ENCODE measurements at places on chromosomes 2 and 18.

DNA sequence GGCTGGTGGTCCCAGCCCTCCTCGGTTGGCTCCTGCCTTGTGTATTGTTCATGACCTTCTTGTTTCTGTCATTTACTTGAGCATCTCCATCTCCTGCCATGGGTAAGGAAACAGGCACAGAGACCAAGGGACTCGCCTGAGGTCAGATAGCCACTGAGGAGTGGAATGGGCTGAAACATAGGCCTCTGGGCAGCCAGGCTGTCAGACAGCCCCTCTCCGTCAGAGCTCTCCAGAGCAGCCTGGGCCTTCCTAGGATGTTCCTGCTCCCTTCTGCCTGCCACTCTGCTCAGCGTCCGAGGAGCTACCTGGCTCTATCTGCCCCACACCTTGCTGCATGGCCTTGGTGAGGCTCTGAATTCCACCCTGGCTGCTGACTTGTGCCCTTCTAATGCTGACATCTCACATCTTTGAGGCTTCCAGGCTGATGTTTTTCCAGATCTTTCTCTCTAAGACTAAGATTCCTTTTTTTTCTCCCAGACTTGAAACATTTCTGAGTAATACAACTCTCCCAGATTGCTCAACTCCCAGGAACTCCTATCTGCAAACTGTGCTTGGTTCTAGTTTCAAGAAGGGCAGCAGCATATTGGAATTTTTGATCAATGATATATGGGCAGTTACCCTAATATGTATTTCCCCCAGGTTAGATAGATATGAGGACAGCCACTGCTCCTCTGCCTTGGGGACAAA, 67.7 kb downstream of the MCFD2 start:
- DNase-seq, result no peak

DNA sequence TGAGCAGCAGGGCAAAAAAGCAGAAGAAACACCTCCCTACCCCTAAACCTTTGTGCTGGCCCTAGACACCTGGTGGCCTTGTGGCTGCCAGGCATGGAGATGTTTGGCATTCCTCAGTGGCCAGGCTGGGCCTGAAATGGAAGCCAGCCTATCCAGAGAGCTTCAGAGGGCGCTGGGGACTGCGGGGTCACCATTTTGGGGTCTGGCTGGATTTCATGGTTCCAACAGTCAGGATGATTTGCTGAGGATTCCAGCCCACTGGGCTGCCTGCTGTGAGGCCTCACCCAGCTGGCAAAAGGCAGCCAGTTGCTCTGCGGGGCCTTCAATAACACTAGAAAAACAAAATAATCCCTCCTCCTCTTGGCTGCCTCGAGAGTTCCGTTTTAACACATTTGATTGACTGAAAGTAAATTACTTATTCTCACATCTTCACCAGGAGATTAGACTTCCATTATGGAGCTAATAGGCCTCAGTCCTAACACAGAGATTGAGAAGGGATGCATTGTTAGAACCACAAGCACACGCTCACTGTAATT, 154.1 kb downstream of the EN1 start:
- no peak for DNase-seq

DNA sequence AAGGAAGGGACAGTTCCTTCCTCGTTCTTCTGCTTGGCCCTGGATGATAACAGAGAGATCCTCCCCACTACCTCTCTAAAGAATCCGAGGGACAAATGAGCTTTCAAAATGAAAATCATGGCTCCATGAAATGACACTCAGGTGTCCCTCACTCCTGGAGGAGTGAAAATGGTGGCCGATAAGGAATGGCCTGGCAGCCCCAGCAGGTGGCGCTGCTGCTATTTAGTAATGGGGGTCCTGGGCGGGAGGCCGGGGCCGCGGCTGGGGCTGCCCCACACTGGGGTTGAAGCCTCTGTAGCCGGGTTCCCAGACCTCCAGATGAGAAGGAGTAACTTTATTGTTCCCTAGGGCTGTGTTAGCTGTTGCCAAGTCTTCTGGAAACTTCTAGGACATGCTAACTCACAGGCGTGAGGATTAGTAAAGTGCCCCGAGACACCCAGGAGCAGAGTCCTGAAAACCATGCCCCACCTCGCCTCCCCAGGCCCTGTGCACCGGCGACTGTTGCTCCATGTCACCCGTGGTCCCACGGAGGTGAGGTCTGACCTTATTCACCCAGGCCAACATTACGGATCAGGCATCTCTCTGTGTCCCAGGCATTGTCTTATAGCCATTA, 138.0 kb downstream of the CTIF start:
- DNase-seq, result peak; percentile 28

GRCh38 chr2:174634130-174635014, 36.8 kb upstream of the WIPF1 start:
- no peak for DNase-seq

GRCh38 chr2:54228945-54229344, 27.1 kb downstream of the TSPYL6 start:
- no peak for DNase-seq

DNA sequence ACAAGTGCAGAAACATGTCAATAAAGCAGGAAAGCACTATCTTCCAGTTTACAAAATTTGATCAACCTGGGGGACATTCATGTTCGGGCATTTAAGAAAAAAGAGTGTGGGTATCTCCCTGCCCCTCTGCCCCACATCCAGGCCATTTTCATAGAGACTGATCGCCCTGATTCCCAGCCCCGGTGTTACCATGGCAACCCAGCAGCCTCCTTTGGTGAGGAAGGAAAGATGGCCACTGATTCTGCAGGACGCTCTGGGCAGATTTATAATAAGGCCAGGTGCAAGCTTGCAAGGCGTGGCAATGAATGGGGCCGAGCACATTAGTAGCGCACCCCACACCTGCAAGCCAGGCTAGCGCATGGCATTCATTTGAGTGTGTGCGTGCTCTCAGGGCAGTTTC, 36.7 kb upstream of the ARL4C start:
- DNase-seq, result no peak

Data from NCI-H2171 (cell line).